ENCODE measurements at places on chromosomes 13 and 19. TPM values are rescaled to one million over a fixed set of nuclear protein-coding genes. Genes with fewer than 3 reads are reported as not detected.
A peak's percentile ranks its signal among the peaks of the same experiment; 100 is the strongest.

NLRP13 gene
- not detected for total RNA-seq

BCAM gene
- total RNA-seq: 34.3 TPM

ZNF540 gene
- total RNA-seq: 2.5 TPM

KIR3DL2 gene
- total RNA-seq: not detected

OR10H3 gene
- not detected for total RNA-seq

NLRP11 gene
- total RNA-seq: not detected

ZNF296 gene
- 5.4 TPM for total RNA-seq

MADCAM1 gene
- total RNA-seq: 5.6 TPM

PSPN gene
- 2.9 TPM for total RNA-seq

ZNF579 gene
- not detected for total RNA-seq

ZNF486 gene
- 1.9 TPM for total RNA-seq

DNA sequence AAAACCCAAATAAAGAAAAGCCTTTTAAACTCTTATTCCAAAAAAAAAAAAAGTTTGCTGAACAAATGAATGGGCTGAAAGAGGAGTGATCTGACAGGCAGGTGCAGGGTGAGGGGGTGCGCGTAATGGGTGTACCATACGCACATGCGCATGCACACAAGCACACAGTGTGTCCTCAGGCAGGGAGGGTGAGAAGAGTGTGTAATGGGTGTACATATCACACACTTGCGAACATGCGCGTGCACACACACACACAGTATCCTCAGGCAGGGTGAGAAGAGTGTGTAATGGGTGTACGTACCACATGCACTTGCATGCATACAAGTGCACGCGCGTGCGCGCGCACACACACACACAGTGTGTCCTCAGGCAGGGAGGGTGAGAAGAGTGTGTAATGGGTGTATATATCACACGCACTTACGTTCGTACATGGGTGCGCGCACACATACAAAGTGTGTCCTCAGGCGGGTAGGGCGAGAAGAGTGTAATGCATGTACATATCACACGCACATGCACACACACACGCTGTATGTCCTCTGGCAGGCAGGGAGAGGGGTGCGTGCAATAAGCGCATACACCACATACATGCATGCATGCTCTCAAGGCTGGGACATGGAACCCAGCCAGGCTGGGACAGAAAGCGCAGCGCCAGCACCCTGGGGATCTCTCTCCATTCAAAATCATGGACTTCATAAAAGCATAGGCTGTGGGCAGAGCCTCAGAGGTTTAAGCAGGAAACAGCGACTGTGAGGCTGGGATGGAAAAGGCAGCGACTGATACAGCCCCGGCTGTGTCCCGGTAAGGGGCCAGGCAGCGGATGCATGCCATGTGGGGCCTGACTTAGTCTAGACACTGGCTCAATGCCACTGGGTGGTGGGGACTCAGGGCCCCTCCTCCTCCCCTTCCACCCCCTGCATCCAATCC lies 70.4 kb downstream of the CEBPG start:
- no peak for DNase-seq

DNA sequence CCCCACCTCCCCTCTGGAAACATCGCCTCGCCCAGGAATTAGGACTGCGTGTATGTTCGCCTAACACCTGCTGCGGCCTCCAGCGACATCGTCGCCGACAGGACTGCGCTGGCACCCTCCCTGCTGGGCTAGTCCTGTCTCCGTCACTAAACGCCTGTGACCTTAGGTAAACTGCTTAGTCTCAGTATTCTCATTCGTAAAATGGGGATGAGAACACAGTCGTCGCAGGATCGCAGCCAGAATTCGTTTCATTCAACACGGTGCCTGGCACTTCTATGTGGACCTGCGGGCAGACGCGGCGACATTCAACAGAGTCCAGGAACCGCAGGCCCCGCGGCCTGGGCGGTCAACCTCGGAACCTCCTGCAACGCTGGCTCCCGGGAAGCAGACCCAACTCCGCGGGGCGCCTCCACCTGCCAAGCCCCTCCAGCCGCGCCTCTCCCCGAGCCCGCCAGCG lies 485 bp downstream of the CRYL1 start:
- peak; percentile 73 for DNase-seq

GRCh38 chr13:78102121-78102677 lies 183.6 kb upstream of the EDNRB start:
- DNase-seq: no peak

- no peak for DNase-seq
These were observed 9.7 kb downstream of the LPAR6 start for GRCh38 chr13:48403151-48403631.

- DNase-seq: peak; percentile 37
These were observed 21.1 kb upstream of the NPAS1 start for GRCh38 chr19:46998445-46999125.

DNA sequence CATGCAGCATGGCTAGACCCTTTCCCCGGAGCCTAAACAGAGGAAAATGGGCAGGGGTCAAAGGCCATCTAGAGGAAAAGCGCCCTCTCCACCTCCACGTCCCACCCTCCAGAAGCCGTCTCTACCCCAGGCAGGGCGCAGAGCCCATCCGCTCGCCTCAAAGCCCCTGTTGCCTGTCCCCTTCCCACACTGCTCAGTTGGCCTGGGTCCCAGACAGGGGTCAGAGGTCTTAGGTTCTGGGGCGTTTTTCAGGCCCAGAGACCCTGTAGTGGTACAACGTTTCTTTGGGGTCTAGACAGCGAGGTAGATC lies 285 bp downstream of the TMEM143 start:
- DNase-seq: no peak

DNA sequence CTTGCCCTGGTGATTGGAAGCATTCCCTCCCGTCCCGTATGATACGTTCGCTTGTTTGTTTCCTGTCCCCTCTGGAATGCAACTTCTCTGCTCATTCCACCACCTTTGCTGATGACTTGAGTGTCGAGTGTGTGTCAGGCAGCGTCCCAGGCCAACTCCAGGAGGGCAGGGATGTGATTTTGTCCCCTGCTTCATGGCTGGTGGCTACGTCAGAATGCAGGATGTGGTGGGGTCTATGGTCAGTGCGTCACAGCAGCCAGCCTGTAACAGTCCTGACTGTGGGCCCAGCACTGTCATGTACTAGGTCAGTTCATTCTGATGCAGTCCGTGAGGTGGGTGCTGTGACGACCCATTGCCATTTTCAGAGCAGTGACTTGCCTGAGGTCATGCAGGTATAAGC lies 16.2 kb downstream of the BRSK1 start:
- DNase-seq: no peak

- DNase-seq: no peak
These were observed 39.1 kb downstream of the USP12 start for GRCh38 chr13:27132538-27132937.

GRCh38 chr13:50403311-50403710 lies 388.1 kb downstream of the KCNRG start:
- no peak for DNase-seq

DNA sequence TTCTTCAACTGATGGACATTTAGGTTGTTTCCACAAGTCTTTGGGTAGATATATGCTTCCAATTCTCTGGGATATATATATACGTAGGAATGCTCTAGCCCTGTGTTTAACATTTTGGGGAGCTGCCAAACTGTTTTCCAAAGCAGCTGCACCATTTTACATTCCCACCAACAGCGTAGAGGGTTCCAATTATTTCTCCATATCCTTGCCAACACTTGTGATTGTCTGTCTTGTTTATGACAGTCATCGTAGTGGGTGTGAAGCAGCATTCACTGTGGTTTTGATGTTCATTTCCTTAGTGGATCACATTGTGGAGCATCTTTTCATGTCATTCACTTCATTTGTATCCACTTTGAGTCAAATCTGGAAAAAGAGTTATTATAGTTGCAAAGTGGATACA lies 4.7 kb upstream of the CBLC start:
- no peak for DNase-seq

- no peak for DNase-seq
These were observed at the start of gene IL11 for GRCh38 chr19:55370305-55370988. TSS of gene IL11 (minus strand) at chr19:55370463. CDS start at chr19:55370310, 153 bp downstream.

- DNase-seq: peak; percentile 88
These were observed 195.6 kb downstream of the GGACT start for GRCh38 chr13:100392709-100393630.

DNA sequence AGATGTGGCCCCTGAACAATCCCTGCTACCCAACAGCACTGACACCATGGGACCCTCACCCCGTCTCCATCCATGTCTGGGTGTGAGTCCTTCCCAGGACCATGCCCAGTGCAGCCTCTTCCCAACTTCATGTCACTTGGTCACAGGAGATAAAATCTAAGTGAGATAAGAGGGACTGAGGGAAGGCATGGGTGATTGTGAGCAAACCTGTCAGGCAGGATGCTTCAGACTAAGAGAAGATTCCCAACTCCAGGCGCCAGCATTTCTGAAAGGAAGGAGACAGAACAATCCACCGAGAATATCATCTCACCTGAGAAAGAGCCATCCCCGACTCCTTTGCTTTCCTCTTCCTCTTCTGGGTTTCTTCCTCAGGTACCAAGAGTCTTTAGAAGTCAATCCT lies 7.5 kb downstream of the ZNF320 start:
- no peak for DNase-seq

DNA sequence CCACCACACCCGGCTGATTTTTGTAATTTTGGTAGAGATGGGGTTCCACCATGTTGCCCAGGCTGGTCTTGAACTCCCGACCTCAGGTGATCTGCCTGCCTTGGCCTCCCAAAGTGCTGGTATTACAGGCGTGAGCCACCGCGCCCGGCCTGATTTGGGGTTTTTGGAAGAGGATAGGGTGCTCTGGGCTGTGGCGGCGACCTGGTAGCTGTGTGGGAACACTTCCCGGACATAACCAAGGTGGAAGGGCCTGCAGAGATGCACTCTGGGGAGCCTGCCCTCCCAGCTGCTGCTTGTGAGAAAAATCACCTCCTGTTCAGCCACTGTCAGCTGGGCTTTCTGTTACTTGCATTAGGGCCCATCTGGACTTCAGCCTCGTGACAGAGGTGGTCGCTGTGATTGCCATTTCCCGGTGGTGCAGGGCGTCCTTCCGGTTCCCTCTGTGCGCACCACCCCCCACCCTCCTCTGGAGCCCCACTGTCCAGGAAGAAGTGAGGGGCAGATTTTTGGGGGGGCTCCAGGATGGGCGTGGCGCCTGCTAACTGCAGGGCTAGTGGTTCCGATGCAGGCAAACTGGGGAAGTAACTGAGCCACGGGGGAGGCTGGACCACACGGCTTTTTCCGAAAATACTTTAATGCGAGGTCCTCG lies 7.5 kb downstream of the IL4I1 start:
- no peak for DNase-seq

GRCh38 chr13:109100705-109101304 lies 471.4 kb downstream of the MYO16 start:
- DNase-seq: no peak

DNA sequence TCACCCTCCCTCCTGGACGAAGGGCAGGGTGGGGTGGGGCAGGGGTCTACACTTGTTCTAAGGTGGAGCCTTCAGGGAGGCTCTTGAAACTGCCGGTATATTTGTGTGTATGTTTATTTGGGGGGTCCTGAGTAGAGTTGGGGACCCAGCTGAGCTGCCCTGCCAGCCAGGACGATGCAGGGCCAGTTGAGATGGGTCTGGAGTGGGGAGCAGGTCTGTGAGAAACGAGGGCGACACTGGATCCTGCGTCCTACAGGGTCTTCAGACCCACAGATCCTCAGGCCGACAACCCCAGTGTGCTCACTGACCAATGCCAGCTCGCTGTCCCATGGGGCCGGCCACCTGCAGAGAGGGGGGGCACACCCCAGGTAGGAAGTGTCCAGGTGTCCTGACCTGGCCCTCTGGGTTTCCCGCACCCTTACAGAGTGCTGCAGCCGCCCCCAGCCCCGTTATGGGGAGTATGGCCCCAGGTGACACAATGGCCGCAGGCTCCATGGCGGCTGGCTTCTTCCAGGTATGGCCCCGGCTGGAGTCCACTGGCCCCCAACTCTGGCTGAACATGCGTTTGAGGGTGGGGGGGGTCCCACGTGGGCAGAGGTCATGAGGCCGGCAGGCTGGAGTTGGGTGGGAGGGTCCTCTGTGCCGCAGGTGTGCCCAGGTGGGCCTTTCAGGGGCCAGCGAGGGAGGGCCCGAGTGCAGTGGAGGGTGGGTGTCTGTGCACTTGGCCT lies 7.4 kb downstream of the ISYNA1 start:
- DNase-seq: no peak

GRCh38 chr13:97165502-97166425 lies 56.4 kb upstream of the MBNL2 start:
- no peak for DNase-seq

DNA sequence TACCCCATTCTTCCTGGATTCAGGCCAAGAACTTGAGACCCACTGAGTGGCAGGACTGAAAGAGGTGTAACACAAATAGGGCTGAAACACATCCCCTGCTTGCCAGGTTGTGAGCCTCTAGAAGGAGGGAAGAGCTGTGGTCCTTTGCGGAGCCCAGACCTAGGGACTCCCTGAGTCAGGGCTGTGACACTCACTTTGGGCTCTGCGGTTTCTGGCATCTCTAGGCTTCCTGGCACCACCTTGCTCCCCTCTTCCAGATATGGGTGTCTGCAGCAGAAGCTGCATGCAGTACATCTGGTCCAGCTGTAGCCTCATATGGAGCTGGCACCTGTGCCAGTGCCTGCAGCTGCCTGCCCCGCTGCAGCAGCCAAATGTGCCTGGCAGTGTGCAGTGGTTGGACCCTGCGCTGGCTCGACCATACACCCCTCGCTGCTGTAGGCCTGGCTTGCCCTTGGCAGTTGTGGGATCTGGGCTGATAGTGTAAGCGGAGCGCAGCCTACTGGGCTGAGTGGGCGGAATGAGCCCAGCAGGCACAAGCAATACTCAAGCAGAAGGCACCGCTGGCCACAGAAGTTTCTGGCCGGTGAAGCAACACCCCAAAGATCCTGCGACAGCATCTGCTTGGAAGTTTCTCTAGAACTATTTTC lies 290.4 kb downstream of the SLITRK6 start:
- no peak for DNase-seq

DNA sequence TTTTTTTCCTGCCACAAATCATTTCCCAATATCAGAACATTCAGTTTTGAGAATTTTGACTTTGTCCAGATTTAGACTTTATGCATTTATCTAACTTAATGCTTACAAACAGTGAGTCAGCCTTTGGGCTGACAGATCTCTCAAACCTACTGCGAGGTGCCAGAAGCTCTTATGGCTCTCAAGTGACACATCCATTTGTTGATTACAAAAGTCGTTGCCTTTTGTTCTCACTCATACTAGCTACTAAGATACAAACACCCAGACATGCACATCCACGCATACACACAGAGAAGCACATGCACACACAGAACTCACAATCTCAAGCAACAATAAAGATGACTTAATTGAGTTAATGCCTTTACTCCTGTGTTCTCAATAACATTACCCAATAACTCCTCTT lies 1147.5 kb downstream of the DIAPH3 start:
- DNase-seq: no peak

DNA sequence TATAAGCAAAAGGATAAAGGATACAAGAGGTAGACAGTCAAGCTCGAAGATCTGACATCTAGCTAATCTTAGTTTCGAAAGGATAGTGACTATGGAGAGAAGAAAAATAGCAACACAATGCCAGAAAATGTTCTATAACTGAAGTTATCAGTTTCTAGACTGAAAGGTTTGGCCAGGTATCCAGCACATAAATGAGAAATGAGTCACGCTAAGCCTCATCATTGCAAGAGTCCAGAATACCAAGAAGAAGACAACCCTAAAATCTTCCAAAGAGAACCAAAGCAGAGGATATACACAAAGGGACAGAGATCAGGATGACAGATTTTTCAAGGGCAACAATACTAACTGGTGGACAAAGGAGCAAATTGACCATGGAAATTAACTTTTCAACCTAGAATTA lies 237.0 kb downstream of the POSTN start:
- no peak for DNase-seq

Measured in Peyer's patch (tissue), 4 donors.